ENCODE measurements at places on chromosomes 11 and 22.

DNA sequence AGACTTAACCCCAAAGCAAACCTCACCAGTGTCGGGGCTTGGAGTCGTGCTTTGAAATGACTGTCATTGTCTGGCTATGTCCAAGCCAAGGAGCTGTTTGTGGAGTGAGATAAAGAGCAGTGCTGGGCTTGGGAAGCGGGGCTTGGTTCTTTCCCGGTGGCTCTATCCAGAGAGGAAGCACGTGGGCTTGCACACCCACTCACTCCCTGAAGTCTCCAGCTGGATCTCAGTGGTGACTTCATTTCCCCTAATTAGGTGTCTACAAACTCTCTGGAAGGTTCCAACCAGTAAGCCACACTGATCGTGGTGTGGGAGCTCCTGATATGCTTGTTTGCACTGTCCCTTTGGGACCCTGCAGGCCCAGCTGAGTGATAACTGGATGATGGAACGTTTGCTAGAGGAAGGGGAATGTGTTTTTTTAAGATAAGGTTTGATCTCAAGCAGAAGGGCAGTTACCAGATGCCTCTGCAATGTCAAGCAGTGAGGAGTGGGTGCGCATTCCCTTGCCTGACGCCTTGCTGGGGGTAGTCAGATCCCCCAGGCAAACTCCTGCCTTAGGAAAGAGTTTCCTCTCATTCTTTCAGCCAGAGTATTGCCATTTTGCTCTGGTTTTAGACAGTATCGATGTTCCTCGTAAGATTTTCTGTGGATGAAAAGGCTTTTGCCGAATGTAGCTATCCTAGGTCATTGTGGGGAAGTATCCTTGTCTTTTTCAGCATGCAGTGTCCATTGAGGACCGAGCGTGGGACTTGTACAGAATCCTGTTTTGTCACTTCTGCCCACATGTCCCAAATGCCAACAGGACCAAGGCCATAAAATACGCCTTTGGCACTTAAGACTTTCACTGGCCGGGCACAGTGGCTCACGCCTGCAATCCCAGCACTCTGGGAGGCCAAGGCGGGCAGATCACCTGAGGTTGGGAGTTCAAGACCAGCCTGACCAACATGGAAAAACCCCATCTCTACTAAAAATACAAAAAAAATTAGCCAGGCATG is 90.9 kb downstream of the MICAL2 start:
- no peak for DNase-seq

- no peak for DNase-seq
These were observed 5.9 kb downstream of the RHOG start for GRCh38 chr11:3834664-3835461.

DNA sequence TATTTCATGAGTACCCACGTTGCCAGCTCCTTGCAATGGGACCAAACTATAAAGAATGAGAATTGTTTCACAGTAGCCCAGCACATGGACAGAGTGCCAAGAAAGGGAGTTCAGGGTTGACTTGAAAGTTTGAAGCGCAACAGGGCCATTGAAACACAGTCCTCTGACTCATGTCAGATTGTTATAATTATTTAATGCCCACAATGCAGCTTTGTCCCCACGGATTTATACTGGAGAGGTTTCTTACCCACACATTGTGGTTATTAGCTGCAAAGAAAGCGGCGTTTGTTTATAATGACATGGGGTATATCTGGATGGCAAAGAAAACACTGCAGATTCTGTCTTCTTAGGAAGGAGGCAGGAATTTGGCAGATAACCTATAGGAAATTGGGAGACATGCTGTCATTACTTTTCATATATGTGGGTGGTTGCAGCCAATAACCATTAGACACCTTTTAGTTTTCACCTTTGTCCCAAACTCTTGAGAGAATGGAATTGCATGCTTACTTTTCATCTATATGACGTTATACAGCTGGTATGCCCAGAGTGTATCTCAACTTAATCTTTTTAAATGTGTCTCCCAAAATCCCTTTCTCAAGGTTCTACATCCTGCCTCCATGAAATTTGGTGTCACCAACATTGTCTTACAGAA is 143.6 kb downstream of the TEAD1 start:
- DNase-seq, result no peak

GRCh38 chr11:85182441-85183387 is 444.4 kb downstream of the DLG2 start:
- DNase-seq, result no peak

DNA sequence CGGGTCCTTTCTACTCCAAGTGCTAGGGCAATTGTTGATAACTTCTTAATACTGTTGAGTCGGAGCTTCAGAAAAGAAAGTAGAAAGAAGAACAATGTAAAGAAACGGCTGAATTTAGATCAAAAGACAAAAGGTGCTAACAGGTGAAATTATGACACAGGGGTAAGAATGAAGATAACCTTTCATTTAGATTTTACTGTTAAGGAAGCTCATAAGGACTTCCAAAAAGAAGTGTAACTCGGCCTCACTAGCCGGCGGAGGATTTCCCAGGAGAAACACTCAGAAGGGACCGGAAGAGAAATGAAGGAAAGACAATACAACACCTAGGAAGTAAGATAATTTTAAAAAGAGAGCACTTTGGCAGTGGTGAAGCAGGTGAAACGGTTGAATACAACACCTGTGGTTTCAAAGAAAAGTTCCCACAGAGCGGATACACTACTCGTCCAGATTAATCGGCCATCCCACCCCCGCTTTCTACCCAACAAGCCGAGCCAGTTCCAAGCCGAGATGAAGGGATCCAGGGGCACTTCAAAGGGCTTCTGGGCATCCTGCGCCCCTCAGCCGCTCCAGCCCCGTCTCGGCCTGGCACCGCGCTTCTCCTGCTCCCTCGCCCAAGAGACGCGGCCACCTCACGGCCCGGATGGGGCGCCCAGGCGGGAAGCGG is 737 bp downstream of the PPP2R1B start:
- DNase-seq, result no peak

Measured in T follicular helper cell (primary cell).